Fibroblast of gingiva (primary cell): ENCODE measurements at places on chromosomes 1 and 21.
A peak's percentile ranks its signal among the peaks of the same experiment; 100 is the strongest.

- DNase-seq: no peak
Measured at GRCh38 chr1:47524272-47524671, 86.4 kb downstream of the FOXD2 start.

DNA sequence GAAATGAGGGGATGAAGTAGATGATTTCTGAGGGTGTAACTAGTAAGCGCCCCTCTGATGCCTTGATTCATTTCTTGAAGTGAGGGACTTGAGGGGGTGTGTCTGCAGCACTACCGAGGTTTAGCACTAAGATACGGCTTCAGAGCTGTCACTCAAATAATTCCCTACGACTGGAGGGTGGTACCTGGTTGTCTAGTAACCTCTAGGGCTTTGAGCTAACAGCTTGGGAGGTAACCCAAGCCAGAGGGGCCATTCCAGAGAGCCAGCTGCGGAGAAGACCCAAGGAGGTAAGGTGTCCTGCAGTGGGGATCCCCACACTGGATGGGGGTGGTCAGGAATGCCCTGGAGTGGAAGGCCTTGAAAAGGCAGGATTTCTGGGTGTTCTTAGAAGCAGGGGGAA, at the start of gene TTC24:
Gene TTC24 (plus strand): TSS at position 252 of the 400 bp plus-strand sequence. CDS start 1,642 bp downstream, outside the sequence.
- DNase-seq: no peak

DNA sequence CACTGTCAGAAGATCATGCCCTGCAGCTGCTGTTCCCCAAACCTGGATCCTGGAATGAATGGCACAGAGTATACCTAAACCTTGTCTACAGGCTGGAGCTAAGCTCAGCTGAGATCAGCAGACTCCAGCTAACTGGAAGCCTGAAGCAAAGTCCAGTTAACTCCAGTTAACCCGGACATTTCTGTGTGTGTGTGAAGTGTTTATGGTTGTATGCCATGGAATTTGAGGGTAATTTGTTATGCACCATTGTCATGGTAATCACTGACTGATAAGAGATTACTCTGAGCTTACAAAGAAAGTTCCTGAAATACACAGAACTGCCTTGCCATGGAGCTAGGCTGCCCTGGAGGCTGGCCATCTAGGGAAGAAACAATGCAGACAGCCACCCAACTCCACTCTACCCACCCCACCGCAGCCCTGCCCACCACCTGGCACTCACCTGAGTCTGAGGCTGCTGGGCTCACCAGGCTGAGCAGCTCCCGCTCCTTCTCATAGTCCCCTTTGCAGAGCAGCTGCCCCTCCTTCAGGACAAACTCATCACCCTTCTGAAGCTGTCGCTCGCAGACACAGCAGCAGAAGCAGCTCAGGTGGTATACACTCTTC, 107.4 kb downstream of the LMX1A start:
- no peak for DNase-seq

- no peak for DNase-seq
Measured at GRCh38 chr21:25931765-25932164, 197.0 kb downstream of the GABPA start.

- peak; percentile 56 for DNase-seq
Measured at GRCh38 chr1:218330043-218330623, 15.0 kb upstream of the TGFB2 start.

GRCh38 chr1:83725735-83726360, 273.1 kb downstream of the TTLL7 start:
- DNase-seq: no peak

- no peak for DNase-seq
Measured at GRCh38 chr1:174689524-174689923, 241.8 kb downstream of the GPR52 start.

- no peak for DNase-seq
Measured at GRCh38 chr1:174058624-174059023, 36.5 kb upstream of the RC3H1 start.

- peak; percentile 12 for DNase-seq
Measured at GRCh38 chr21:15000081-15000480, 64.7 kb downstream of the NRIP1 start.

GRCh38 chr1:147545133-147545532, 3.8 kb downstream of the BCL9 start:
- DNase-seq: peak; percentile 38

DNA sequence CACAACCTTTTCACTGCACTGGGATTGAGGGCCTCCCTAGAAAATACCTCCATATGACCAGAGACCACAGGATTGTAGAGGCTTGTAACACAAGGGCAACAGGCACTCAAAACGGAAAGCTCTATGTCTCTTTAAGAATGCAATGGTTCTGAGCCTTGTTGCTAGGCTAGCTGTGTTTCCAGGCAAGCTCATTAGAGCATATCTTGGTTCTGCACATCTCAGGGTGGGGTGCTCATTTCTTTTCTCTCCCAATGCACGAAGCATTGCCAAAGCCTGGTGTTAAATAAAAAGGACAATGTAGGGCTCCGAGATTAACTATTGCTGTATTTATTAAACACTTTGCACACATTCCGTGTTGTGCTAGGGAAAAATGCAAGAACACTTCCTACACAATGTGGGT, 315.9 kb downstream of the PRDM2 start:
- DNase-seq: no peak

- DNase-seq: no peak
Measured at GRCh38 chr1:229943148-229943714, 123.8 kb upstream of the GALNT2 start.

- DNase-seq: no peak
Measured at GRCh38 chr1:998995-999724, 737 bp downstream of the HES4 start.

- no peak for DNase-seq
Measured at GRCh38 chr1:247530785-247531184, 5.5 kb downstream of the OR2C3 start.

DNA sequence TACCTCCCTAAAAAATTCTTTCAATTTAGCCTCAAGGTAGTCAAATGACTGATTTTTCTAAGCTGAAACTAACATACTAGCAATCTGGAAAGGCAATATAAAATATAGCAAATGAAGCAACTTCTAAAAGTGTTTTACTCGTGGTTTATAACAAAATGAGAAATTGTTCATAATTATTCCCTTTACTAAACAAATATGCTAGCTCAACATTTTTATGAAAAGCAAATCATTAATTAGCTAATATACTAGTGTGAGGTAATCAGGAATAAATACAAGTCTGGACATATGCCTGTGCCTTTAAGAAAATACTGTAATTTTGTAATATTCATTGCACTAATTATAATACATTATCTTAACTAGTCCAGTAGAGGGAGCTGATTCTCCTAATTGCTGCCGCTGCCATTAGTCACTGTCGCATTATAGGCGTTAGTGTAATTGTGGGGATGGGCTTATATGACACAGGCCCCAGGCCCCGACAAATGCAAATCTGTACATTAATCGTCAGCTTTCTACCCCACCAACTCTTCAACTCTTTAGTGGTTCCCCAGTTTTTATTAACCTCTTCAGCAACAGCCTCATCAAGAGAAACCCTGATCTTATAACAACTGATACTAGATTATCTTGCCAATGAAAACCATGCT, 160.9 kb downstream of the GABPA start:
- DNase-seq: peak; percentile 32

DNA sequence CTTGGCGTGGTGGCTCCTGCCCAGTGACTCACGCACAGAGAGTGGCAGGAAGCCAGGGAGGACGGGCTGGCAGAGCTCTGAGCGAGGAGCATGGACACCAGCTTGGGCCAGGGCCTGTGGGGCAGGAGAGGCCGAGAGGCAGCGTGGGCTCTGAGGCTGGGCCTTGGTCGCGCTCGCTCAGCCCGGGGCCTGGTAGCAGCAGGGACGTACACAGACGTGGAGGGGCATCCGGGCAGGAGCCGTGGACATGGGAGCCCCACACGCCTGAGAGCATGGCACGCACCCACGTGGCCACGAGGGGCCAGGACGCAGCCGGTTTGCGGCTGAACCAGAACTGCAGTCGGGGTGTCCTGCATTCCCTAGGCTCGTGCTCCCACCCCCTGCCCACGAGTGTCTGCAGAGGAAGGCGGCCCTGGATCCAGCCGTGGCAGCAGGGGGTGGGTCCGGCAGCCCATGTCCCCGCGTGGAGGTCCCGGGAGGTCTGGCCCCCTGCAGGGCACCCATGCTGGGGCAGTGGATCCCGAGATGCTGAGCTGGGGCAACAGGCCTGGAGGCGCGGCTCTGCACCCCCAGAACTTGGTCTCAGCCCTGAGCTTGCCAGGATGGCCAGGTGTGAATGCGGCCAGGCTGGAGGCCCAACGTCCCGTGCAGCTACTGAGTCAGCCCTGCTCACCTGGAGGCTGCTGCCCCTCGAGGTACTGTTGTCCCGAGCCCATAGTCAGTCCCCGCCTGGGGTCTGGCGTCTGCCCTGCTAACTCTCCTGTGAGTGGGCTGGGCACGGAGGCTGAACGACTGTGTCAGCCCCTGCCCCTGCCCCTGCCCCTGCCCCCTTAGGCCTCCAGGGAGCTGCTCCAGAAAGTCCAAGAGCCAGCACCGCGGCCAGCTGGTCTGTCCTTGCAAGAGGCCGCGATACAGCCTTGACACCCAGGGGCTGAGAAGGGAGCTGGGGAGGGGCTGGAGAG, 61.6 kb downstream of the SLX9 start:
- DNase-seq: peak; percentile 87

DNA sequence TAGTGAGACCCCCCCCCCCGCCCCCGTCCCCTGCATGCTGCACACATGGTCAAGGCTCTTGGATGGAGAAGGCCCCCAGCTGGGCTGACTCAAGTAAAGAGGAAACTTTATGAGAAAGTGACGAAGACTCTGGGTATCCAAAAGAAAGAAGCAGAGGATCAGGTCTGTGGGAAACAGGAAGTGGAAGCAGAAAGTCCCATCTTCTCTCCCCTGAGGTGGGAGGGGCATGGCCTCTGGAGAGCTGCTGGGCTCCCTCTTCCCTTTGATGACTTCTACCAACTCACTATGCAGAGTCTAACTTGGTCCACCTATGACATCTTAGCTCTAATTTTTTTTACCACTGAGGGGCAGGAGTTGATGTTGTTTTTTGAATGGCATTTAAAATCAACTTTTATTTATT, 42.7 kb upstream of the LIN9 start:
- no peak for DNase-seq

DNA sequence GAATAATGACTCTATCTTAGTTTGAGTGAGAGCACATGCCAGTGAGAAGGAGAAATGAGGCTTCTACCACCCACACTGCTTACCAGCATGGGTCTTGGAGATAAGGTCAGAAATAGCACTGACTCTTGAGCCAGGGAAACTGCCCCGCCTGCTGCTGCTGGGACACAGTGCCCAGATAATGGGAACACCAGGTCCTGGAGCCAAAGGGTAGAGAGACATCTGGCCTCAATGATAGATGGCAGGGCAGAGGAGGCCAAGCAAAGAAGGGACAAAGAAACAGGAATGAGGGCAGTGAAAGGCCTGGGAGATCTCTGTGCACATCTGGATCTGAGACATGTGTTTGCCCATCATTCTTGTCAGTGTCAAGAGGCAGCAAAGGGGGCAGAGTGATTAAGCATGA, 97.4 kb downstream of the MIS18A start:
- no peak for DNase-seq

DNA sequence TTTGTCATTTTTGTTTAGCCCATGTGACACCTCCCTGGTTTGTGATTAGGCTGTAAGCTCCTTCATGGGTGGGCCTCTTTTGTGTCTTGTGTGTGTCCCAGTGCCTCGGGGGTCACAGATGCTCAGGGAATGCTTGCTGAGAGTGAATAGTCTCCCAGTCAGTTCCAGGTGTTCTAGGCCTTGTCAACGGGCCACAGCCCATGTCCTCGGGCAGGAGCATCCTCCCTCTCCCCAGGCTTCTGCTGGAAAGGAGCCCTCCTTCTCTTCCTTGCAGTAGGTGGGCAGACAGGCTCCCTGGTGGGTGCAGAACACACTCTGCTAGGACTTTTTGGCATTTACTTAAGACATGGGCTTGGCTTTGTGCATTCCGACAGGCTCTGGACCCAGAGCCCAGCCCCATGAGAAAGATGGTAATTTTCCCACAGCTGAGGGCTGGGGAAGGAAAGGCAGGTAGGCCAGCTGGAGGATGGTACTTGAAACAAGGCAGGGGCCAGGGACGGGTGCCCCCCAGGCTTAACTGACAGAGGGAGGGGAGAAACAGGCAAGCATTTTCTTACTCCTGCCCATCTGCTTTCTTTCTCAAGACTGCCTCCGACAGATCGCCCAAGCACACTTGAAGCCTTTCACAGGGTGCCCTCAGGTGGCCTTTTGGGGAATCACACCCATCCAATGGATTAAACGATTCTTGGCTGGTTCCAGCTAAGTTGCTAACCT, 7.1 kb upstream of the CPLANE2 start:
- peak; percentile 74 for DNase-seq

DNA sequence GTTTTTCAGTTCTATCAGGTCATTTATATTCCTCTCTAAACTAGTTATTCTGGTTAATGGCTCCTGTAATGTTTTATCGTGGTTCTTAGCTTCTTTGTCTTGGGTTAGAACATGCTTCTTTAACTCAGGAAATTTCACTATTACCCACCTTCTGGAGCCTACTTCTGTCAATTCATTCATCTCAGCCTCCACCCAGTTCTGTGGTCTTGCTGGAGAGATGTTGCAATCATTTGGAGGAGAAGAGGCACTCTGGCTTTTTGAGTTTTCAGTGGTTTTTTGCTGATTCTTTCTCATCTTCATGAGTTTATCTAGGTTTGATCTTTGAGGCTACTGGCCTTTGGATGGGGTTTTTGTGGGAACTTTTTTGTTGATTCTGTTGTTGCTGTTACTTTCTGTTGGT, 213.0 kb downstream of the BRINP2 start:
- DNase-seq: no peak

DNA sequence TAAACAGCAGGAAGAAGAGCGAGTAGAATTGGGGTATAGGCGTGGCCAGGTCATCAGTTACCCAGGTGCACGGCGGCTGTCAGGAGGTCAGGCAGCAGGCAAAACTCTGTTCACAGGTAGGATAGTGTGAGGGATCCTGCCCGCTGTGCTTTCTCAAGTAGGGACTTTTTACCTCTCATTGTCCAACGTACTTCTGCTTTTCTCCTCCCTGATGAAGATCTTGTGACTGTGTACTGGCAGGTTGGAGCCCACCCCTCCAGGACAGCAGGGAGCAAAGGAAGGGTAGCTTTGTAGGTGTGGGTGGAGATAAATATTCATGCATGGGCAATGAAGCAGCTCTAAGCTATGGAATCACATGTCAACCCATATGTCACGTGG, 373.5 kb downstream of the KIF26B start:
- DNase-seq: no peak

DNA sequence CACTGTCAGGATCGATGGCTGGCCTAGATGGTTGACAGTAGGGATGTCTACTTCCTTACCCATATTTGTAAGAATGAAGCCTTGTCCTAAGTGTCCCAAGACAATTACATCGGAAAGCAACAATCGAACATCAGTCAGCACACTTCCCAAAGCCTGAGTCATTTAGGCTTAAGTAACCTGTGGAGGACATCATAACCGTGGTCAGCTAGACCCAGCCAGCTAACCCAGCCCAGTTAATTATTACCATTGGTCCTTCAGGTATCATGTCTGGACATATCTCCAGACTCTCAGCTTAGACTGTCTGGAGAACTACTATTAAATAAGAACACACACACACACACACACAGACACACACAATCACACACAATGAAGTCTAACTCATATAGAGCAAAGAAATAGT, 264.7 kb downstream of the TRABD2B start:
- DNase-seq: no peak

DNA sequence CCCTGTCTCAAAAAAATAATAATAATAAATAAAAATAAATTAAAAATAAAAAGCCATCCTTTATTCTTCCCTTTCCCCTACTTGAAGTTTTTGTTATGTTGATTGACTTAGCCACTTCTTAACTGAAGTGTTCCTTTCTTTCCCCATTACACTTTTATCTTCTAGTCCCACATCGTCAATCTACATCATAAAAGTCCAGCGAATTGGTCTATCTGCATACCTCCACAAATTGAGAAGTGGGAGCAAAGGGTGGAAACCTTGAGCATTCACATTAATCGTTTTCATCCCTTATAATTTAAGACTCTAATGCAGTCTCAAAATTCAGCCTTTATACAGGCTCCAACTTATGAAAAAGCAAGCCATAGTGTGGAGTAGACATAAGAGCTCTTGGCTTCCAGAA, 6.5 kb upstream of the ZYG11A start:
- no peak for DNase-seq
